ENCODE measurements at places on chromosomes 4 and X.

DNA sequence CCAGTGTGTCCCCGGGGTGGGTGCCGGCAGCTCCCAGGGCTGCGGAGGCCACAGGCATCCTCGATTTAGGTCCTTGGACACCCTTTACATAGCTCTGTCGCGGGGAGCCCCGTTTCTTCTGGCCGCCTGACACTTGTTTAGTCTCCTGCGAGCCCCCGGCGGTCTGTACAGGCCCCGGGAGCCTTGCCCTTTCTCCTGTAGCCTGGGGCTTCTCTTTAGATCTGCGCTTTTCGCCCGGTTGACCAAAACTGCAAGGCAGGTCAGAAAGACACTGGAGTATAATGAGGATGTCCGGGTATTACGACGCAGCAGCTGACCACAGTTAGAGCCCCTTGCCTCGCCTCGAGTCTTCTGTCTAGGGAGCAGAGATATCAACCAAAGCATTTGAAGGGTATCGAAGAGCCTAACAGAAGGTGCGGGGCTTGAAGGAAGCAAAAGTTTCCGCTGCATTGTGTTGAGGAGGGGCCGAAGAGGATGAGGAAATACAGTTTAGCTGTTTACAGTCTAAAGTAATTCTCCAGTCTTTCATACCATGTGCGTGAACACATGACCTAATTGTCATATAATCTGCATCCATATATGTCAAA, 479 bp downstream of the BRCC3 start:
- peak; percentile 17 for DNase-seq

GRCh38 chrX:47960406-47960805, 43.4 kb downstream of the ZNF182 start:
- DNase-seq: no peak

DNA sequence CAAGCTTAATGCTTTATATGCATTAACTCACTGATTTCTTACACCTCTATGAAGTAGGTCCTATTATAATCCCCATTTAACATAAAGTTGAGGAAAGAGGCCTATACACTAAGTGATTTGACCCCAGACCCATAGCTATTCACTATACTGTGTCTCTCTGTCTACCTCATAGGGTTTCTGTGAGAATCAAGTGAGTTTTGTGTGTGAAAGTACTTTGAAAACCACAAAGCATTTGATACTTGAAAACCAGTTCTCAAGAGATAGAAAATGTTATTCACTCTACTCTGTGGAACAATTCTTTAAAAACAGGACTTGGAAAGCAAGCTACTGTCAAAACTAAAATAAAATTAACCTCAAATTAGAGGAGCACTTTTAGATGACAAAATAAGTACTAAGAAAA, 35.0 kb downstream of the SHROOM3 start:
- DNase-seq: no peak

DNA sequence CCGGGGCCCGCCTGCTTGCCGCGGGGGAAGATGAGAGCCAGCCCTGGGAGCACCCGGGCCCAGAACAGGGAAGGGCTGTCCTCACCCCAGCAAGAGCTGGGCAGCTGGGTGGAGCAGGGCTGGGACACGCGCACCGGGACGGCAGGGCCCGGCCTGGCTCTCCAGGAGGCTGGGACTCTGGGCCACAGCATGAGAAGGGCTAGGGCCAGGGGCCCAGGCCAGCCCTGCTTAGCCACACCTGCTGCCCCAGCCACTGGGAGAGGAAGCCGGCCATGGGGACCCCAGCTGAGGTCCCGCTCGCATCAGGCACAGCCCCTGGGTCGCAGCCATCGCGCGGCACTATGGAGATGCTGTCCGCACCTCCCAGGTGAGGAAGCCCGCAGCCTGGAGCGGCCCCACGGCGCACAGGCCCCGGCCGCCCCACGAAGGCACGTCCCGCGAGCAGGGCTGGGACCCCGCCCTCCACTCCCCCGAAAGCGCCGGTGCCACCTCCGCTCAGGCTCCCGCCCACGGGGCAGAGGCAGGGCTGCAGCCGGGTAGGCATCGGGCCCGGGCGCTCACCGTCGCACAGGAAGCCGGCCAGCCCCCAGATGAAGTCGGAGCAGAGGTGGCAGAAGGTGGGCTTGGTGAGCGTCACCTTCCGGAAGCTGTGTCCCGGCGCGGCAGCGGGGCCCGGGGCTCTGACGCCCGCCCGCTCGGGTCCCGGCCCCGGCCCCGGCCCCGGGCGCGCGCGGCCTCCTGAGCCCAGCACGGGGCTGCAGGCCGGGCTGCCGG, 531 bp downstream of the DGKQ start:
- no peak for DNase-seq

DNA sequence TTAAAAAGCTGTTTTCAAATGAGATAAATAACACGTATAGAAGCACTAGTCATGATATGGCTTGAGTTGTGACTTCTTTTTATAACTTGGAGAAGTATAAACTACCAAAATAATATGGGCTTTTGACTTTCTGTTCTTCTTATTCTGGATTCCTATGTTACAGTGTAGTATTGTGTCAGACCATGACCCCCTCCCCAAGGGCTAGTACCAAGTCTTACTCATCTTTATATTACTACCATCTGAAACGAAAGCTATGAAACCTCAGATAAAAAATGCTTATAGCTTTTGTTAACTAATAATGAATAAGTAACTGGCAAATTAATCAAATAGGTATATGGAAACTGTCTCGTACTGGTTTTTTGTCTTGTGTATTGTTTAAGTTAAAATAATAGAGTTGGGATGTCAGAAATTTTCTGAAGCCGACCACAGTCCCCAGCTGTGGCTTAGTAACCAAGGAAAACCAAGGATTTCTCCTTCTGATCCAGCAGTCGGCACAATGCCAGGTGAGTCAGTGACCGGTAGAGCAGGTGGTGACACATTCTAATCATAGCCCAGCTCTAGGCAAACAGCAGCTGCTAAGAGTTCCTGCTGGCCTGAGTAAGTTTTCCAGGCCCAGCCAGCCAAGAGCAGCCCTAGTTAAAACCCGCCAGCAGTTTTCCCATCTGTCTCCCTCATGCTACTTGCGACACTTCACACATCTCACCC, 163.3 kb upstream of the PRDX4 start:
- peak; percentile 71 for DNase-seq

DNA sequence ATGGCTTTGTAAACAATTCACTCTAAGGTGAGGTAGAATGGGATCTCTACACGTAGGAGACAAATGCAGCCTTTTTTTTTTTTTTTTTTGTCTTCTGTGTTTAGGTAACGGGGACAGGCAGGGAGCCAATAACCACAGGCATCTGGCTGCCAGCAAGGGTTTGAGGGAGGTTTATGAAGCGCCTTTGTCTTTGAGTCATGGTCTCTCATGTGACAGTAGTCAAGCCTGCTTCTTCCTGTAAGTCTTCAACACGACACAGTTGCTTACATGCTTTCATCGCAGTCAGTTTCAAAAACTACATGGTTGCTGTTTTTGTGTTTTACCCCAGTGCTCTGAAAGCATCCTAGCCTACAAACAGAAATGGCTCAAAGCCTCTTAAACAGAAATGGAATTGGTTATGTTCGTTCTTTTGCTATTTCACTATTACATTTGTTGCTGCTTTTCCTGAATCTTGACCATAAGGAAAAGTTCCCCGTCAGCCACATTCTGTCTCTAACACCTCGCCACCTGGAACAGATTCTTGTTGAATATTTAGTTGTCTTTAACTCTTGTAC, 127.8 kb upstream of the METTL14 start:
- DNase-seq: no peak

DNA sequence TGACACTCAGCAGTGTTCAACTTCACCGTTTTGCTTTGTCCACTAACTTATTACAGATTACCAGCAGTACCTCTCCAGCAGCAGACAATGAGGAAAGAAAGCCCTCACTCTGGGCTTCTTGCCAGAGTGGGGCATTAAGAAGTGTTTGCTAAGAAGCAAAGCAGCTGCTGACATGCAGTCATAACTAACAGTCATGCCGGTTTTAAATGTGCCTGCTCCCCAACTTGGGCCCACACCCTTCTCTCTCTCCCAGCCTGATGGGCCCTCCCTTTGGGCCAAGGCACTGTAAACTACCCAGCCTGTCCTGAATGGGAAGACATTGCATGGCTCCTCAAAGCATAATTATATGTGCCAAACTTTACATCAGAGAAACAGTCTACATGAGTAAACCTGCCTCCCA, 54.6 kb upstream of the HHIP start:
- peak; percentile 93 for DNase-seq

DNA sequence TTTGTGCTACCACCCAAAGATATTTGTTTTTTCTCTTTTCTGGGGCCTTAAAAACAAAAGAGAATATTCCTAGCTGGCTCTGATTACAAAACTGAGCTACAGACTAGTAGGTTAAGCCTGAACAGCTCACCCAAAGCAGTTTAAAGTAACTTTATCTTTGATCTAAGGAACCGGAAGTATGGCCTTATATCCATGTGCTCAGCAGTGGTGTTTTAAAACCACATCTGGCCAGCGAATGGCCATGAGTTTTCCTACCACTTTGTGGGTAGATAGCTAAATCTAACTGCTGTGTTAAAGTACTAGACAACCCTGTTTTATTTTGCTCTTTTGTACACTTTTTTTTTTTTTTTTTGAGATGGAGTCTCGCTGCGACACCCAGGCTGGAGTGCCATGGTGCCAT, 24.6 kb downstream of the ADGRG4 start:
- DNase-seq: no peak

DNA sequence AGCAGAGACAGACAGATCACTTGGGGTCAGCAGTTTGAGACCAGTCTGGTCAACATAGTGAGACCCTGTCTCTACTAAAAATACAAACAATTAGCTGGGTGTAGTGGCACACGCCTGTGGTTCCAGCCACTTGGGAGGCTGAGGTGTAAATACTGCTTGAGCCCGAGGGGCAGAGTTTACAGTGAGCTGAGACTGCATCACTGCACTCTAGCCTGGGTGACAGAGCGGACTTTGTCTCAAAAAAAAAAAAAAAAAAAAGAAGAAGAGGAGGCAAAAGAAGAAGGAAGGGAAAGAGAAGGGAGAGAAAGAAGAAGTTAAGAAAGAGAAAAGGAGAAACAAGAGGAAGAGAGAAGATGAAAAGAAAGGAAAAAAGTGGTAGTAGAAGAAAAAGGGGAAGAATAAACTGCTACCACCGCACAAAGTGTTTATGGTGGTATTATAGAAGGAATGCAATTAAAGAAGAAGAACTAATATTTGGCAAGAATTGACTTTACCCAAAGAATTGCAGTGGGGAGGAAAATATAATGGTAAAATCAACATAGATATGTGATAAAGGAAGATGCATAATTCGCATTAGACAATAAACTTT, 19.6 kb upstream of the NSUN7 start:
- no peak for DNase-seq

DNA sequence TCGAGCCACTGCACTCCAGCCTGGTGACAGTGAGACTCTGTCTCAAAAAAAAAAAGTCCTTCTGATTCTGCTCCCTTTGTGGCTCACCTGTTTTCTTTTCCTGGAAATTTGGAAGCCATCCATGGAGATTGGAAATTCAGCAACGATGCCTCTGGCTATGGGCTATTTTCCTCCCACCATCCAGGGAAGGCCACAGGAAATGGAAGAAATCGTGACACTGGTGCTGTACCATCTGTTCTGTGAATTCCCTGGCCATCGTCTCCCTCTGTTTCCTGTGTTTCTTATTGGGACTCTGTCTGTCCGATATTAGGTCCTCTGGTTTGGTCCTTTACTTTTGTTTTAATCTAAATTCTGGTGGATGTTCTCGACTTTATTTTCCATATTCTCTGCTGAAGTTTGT, 29.4 kb upstream of the ADRA2C start:
- no peak for DNase-seq

DNA sequence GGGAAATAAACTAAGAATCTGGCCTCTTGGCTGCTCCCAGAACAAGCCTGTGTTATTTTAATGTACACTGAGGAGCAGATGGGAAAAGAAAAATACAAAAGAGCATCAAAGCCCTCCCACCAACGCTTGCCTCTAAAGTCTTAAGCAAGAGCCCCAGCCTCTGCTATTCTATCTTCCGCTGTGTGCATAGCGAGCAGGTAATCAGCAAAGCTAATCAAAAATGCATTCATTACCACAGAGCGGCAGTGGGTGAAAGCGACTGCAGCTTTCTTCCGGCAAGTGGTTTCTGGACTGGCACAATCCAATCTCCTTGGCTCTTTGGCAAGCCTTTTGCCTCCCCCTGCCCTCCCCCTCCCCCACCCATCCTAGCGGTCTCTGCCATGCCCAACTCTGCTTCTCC, 13.5 kb upstream of the GRIA3 start:
- DNase-seq: no peak

DNA sequence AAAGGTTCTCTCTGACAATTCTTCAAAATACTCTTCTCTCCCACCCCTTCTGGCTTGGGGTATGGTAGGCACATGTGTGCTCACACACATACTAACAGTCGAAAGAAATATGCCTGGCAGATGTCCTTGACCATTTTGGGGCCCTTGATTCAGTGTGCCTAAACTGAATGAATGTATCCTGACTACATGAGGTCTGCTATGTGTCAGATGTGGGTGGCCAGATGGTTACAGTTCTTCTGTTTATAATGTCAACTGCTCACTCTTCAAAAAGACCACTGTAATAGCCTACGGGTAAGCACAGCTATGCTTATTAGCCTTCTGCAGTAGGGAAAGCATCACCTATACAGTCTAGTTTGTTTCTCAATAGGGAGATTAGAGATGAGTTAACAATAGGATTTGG, 63.7 kb upstream of the VEGFC start:
- no peak for DNase-seq

- DNase-seq: peak; percentile 34
These were observed 770 bp upstream of the TIGD2 start for GRCh38 chr4:89110541-89110985.

DNA sequence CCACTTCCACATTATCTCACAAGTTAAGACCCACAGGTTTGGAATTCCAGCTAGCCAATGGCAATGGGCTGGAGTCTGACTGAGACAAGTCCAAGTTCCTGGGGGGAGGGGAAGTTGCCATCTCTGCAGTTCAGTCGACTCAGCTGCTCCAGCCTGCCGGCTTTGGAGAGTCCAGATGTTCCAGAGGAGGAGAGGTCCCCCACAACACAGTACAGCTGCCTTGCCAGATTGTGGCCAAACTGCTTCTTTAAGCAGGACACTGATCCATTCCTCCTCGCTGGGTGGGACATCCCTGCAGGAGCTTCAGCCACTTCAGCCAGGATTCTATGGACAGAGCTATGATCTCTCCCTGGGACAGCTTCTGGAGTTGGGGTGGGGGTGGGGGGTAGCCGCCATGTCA, 199.2 kb downstream of the EDA start:
- DNase-seq: no peak

GRCh38 chr4:75370576-75370975, 143.6 kb downstream of the RCHY1 start:
- no peak for DNase-seq

DNA sequence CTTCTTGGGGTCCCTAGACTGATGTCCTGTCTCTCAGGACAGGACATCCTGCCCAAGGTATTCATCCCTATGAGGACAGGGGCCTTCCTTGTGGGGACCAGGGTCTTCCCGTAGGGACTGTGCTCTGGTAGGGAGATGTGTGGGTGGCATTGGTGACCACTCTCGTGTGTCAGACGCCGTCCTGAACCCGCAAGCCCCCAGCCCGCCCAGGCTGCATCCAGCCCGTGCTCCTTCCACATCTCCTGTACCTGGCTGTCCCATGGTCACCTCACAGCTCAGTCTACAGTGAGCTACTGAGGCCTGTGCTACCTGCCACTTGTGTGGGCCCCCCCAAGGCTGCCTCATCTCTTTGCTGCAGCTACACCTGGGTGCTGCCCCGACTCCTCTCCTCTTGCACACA, 24.0 kb downstream of the WFS1 start:
- DNase-seq: no peak

Measured in lung (tissue), 17 donors.